ENCODE measurements at places on chromosomes 5 and 9.

GRCh38 chr9:104608336-104608735 lies 2.9 kb upstream of the OR13C2 start:
- no peak for DNase-seq

GRCh38 chr5:60583616-60584015 lies 116.3 kb downstream of the DEPDC1B start:
- no peak for DNase-seq

GRCh38 chr5:143652108-143652700 lies 159.8 kb upstream of the HMHB1 start:
- DNase-seq = no peak

DNA sequence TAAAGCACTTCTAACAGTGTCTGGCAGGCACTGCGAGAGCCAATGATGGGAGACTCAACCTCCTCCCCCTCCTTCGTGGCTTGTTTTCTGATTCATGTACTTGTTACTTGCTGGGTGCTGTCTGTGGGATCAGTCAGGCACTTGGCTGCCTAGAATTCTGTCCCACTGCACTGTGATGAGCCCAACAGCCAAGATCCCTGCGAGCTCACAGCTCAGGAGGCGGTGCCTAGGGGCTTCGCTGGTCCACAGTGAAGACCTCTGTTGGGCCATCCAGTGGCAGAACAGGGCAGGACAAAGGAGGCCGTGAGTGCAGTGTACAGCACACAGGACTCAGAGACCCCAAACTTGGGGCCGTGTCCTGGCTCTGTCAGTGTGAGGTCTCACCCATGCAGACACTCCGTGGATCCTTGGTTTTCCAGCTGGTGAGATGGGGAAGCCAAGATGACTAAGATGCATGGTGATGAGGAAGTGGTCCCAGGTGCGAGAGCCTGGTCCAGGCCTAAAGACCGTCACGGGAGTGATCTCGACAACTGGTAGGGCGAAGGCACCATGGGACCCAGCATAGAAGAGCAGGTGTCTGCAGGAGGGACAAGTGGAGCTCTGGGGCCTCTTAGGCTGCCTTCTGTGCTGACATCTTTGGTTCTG lies 19.5 kb downstream of the MYMK start:
- no peak for DNase-seq

- no peak for DNase-seq
Measured at GRCh38 chr9:98341157-98342097, 86.0 kb upstream of the TBC1D2 start.

All from suprapubic skin (tissue), 4 donors.